ENCODE measurements at places on chromosomes 3 and 15.

- no peak for DNase-seq
Observed at GRCh38 chr3:168021737-168022450, 73.8 kb downstream of the GOLIM4 start.

GRCh38 chr3:165503825-165504224, 307.6 kb upstream of the SLITRK3 start:
- no peak for DNase-seq

DNA sequence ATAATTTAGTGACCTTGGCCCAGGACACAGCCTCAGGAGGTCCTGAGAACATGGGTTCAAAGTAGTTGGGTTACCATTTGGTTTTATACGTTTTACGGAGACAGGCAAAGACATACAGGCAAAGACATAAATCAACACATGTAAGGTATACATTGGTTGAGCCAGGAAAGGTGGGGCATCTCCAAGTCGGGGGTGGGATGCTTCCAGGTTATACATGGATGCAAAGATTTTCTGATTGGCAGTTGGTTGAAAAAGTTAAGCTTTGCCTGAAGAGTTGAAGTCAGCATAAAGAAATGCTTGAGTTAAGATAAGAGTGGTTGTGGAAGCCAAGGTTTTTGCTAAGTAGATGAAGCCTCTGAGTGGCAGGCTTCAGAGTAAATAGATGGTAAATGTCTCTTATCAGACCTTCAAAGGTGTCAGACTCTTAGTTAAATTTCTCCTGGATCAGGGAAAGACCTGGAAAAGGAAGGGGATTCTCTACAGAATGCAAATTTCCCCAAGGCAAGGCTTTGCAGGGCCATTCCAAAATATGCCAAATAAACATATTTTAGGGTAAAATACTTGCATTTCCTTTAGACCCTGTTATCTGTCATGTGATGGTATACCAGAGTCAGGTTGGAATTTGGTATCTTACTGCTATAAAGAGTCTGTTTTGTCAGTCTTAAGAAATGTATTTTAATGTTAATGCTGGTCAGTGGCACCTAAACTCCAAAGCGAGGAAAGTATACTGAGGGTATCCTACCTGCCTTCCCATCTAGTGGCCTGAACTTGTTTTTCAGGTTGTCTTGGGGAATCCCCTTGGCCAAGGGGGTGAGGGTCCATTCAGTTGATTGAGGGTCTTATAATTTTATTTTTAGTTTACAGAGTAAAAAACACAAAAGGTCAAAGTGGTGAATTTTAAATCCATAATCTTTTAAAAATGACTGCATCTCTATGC, 8.2 kb upstream of the PDHB start:
- no peak for DNase-seq

- peak; percentile 2 for DNase-seq
Observed at GRCh38 chr15:100728371-100729201, 126.2 kb downstream of the ASB7 start.

DNA sequence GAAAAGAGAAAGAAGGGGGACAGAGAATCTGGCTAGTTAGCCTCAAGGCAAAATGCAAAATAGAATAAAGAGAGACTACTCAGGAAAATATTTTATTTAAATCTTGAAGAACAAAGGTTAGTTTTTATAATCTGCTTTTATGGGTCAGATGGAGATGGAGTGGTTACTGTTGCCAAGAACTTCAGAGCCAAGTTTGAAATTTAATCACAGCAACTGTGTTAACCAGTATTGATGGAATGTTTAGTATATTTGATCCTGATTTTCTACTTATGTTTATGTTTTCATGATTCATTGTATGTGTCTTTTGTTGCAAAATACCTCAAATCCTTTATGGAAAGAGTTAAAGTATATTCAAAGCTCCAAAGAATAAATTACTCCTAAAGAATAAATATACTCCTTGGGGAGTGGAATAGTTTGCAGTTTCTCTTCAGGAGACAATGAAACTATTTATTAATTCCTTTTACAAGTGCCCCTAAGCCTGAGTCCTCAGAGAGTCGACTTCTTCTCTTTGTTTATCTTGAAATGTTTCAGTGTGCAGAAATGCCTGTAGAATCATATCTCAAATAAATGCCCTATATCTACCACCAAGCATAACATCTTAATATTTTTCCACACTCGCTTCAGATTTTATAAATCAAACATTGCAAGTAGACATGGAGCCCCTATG, 60.9 kb upstream of the THSD4 start:
- DNase-seq = no peak

DNA sequence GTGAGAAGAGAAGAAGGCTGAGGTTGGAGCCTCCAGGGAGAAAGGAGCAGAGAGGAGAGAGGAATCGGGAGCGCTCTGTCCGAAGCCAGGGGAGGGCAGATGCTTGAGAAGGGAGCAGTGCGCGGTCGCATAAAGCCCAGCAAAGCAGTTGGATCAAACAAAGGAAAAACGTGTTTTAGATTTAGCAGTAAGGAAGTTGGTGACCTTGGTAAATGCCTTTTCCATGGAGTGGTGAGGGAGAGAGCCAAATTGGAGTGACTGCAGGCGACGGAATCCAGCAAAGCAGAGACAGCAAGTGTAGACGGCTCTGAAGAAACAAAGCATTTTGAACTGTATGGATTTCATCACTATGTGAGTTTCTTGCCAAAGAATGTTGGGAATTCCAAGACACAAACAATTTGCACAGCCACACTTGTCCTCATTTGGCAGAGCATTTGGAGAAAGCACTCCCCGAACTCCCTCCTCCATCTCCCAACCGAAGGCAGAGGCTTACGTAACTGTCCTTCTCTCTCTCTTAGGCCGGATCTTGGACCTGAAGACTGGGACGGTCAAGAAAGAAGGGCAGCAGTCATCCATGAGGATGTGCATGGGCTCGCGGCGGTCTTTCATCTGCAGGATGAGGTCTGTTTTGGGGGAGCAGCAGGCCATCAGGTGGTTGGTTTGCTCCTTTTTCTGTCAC, 103.6 kb downstream of the ARNT2 start:
- DNase-seq = no peak

- DNase-seq = no peak
Observed at GRCh38 chr3:158717576-158717975, 14.7 kb downstream of the RARRES1 start.

GRCh38 chr3:37145611-37146010, 28.8 kb downstream of the LRRFIP2 start:
- no peak for DNase-seq

GRCh38 chr3:171384101-171384891, 75.9 kb downstream of the TNIK start:
- no peak for DNase-seq

DNA sequence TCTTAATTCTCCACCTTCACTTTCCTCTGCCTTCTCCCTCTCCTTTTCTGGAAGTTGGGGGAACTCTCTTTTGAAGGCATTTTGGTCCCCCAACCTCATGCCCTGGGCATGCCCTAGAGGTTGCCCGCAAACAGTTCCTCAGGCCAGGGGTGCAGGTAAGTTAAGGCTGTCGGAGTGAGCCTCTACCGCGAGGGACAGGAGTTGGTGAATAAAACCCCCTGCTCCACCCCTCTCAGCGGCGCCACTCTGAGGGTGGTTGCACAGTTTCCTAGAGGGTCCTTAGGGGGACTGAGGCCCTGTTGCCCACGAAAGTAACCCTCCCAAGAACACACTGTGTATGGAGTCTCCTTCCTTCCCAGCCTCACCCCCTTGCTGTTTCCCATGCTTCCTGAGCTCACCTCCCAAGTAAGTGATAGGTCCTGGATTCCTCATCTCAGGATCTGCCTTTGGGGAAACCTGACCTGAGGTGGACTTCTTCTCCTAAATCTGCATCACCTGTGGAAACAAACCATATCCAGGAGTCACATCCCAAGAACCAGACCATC, 23.1 kb upstream of the THSD4 start:
- DNase-seq = no peak

DNA sequence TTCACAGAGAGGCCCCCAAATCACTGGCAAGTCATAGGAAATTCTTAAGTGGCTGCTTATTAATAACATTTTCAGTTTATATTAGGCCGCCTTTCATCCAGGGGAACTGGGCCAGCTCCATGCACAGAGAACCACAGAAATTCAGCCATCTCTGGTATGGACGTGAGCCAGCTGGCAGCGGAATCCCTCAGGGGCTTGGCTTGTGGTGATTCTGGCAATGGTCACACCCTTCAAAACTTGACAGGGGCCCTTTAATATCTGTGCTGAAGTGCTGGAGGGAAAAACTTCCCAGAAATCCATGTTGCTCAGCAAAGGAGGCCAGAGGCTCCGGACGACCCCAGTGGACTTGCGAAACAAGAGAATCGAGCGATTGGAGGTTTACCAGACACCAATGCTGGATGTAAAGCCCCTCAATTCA, 11.3 kb downstream of the PRICKLE2 start:
- no peak for DNase-seq

- no peak for DNase-seq
Observed at GRCh38 chr3:63949005-63949404, 36.8 kb upstream of the SCAANT1 start.

GRCh38 chr3:117616227-117616626, 906.6 kb downstream of the TUSC7 start:
- no peak for DNase-seq

GRCh38 chr15:74176262-74177214, 3.0 kb downstream of the ISLR start:
- DNase-seq = no peak

GRCh38 chr3:140931801-140932200, 9.8 kb upstream of the SLC25A36 start:
- DNase-seq = no peak

GRCh38 chr3:2029559-2029958, 69.1 kb upstream of the CNTN4 start:
- DNase-seq = no peak

- no peak for DNase-seq
Observed at GRCh38 chr3:72398781-72399180, 449.5 kb downstream of the SHQ1 start.

DNA sequence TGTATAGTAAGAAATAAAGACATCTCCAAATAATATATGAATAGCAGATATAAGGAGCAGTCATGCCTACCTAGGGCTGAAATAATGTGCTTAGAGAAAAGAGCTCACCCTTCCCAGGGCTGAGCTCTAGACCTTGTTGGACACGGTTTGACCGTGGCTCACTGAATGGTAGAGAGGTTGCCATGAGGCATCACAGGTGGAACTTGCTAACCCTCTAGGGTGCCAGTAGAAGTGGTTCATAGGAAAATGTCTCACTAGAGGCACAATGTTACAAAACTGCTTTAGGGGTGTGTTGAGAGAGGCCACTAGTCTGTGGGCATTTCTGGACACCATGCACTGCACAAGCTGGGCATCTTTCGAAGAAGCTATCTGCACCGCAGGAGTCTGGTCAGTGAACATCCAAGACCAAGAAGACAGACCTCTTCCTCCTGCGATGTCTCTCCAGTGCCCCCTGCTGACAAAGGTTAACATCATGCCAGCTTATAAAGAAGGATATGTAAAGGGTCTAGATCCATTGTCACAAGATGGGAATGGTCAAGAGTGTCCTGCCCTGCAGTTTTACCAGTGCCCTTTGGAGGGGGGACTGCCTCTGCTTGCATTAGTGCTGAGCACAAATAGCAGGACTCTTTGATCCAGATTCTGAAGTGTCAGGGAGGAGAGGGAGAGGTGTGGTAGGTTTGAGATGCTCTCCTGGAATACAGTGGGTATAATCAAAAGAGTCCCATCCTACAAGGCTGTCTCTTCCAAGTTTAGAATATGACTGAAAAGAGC, 266.8 kb downstream of the ZNF385D start:
- DNase-seq = peak; percentile 20

GRCh38 chr15:100942656-100943425, 23.7 kb downstream of the LRRK1 start:
- DNase-seq = no peak

GRCh38 chr3:36942638-36943248, 2.1 kb downstream of the TRANK1 start:
- DNase-seq = no peak

DNA sequence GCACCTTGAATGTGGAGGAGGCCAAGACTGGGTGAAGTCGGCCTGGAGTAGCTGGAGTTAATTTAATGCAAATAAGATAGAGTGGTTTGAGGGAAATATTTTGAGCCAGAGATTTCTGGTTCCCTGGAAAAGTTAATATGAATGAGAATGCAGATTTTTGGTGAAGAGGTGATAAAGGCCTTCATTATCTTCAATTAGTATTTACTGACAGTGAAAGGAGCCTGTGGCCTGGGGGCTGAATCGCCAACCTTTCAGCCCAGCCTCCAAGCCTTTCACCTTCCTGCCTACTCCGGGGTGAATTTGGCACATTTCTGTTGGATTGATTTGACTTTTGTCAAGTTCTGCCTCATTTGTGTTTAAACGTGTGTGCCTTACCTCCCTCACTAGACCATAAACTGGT, 147.8 kb downstream of the SOX2 start:
- no peak for DNase-seq

DNA sequence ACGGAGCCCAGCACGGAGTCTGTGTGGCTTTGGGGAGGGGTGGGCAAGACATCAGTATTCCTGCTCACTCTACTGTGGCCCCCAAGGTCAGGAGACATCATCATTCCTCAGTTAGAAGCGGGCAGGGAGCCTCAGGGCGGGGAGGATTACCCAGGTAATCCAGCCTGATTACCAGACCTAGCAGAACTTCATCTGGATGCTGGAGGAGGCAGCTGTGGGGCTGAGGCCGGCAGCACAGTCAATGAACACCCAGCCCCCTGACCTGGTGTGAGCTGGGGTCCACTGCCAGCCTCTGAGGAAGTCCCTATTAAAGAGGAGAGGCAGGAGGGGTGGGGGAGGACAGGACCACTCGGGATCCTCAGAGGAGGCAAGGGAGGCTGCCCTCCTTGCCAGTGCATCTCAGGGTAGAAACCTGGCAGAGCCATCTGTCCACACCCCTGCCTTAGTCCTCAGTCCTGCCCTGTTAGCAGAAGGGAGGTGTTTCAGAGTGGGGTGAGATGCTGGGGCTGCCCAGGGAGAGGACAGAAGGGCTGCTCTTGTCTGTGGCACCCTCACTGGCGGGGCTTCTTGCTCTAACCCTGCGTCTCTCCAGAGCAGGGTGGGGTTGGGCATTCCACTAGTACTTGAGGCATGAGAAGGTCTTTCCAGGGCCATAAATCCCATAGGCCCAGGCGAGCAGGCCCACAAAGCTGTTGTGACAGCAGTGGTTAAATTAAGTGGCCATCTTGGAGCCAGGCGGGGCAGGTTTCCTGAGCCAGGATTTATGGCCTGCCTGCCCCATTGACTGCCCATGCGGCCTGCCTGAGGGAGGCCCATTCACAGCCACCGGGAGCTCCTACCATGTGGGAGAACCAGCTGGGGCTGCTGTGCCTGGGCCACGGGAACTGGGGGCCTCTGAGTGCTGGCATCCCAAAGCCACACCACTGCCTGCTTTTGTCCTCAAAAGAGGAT, 82.1 kb downstream of the LINGO1 start:
- no peak for DNase-seq

DNA sequence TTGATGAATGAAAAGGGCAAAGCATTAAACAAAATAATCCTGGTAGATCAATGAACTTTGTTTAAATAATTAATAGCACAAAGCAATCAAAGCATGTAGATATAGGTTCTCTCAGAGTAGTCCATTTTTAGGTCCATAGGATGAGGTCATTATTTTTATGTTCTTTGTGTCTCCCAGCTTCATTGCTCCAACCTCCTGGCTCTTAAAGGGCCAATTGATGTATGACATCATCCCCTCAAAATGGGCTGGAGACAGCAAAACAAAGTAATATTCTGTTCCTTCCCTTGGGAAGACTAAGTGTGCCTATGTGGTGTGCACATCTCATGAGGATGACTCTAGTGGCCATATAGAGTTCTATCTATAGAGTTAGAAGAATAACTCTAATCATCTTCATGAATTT, 49.5 kb downstream of the HMG20A start:
- no peak for DNase-seq
